ENCODE measurements at places on chromosomes 1 and 21. TPM values are rescaled to one million over a fixed set of nuclear protein-coding genes. Genes with fewer than 3 reads are reported as not detected.

Gene NIBAN1
- total RNA-seq: 19.0 TPM

Gene OR2T29
- not detected for total RNA-seq

Gene OLIG2
- total RNA-seq: not detected

Gene CSF3R
- total RNA-seq: 0.24 TPM

Gene IQCC
- total RNA-seq: 6.0 TPM

Gene GBP6
- 0.65 TPM for total RNA-seq

DNA sequence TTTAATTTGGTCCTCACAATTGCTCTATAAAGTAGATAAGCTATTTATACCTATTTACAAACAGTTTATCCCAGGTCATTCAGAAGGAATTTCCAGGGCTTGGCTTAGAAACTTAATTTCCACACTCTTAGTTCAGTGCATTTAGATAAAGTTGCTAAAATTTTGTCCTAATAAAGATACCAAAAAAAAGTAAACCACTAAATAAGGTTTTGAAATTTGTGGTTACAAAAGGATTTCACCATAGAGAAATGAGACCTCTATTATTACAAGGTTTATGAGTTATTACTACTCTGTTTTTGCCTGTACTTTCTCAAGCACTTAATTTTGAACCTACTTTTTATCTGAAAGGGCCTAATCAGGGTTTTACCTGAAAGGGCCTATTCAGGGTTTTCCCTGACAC lies 22.4 kb downstream of the PTPN22 start:
- no peaks in the 10 kb centered on the region for H3K27me3 ChIP-seq
- peaks cover 48% of the 10 kb centered on the region for H3K36me3 ChIP-seq
- no peak for DNase-seq
- H3K4me1 ChIP-seq: peaks cover 14% of the 10 kb centered on the region

DNA sequence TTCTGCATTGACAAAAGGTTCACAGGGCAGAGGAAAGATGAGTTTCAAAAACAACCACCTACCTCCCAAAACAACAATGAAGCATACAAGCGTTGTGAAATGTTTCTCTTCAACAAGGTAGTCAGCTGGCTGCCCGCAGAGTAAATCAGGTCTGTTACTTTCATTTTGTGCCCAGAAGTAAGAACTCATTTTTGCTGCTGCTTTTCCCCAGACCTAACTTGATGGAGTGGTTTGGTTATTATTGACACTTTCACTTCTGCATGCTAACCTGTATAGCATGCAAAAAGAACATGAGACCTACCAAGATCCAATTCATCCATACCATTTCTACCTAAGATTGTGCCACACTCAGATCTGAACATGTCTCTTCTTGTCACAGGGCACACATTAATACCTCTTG lies 1.3 kb downstream of the SLC9C2 start:
- no peak overlapping the region for H3K27ac ChIP-seq
- H3K4me1 ChIP-seq: peaks cover 6% of the 10 kb centered on the region
- no peaks in the 10 kb centered on the region for H3K36me3 ChIP-seq
- H3K4me3 ChIP-seq: no peak overlapping the region
- peaks cover 7% of the 10 kb centered on the region for H3K27me3 ChIP-seq

DNA sequence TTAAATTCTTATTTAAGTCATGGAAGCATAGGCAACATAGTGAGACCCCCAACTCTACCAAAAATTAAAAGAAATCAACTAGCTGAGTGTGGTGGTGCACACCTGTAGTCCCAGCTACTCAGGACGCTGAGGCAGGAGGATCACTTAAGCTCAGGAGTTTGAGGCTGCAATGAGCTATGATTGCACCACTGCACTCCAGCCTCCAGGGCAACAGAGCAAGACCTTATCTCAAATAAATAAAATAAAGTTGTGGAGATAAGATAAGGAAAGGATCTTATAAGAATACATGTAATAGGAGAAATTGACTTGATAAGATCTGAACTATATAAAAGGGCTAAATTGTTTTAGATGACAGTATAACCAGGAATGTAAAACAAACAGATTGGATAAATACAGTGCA lies 2.3 kb upstream of the BATF3 start:
- H3K4me3 ChIP-seq: no peak overlapping the region
- peaks cover 51% of the 10 kb centered on the region for H3K4me1 ChIP-seq
- no peak for DNase-seq
- H3K36me3 ChIP-seq: peaks cover 9% of the 10 kb centered on the region
- peaks cover 8% of the 10 kb centered on the region for H3K27me3 ChIP-seq

- H3K4me3 ChIP-seq: no peak overlapping the region
- H3K36me3 ChIP-seq: no peaks in the 10 kb centered on the region
- H3K27me3 ChIP-seq: peaks cover 44% of the 10 kb centered on the region
- DNase-seq: no peak
These were observed 19.3 kb upstream of the GRHL3 start for GRCh38 chr1:24299901-24300300.

DNA sequence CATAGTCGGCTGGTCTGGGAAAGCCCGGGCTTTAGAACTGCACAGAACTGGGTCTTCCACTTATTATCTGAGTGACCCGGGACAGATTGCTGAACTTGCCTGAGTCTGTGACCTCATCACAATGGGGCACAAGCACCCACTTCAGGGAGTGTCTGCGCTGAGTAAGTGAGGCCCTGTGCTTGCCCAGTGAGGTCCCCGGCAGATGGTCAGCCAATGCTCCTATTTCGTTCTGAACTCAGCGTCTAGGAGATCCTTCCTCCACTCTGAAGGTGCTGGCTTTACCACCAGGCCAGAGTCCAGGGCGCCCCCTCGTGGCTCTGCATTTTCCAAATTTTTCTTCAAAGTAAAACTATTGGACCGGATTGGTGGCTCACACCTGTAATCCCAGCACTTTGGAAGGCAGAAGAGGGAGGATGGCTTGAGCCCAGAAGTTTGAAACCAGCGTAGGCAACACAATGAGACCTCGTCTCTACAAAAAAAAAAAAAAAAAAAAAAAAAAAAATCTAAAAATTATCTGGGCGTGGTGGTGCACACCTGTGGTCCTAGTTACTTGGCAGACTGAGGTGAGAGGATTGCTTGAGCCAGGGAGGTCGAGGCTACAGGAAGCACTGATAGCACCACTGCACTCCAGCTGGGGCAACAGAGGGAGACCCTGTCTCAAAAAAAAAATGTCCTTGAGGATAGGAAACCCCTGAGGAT lies 61.7 kb downstream of the FCRL5 start:
- H3K4me3 ChIP-seq: no peak overlapping the region
- H3K36me3 ChIP-seq: no peaks in the 10 kb centered on the region
- no peaks in the 10 kb centered on the region for H3K4me1 ChIP-seq
- H3K27me3 ChIP-seq: peaks cover 7% of the 10 kb centered on the region
- DNase-seq: peak; percentile 31
- H3K27ac ChIP-seq: no peak overlapping the region

- H3K4me1 ChIP-seq: peaks cover 10% of the 10 kb centered on the region
- H3K27me3 ChIP-seq: no peaks in the 10 kb centered on the region
- peaks cover 4% of the 10 kb centered on the region for H3K36me3 ChIP-seq
- H3K4me3 ChIP-seq: no peak overlapping the region
These were observed 94.1 kb downstream of the PCBP3 start for GRCh38 chr21:45737485-45738166.

GRCh38 chr1:20992322-20993056 lies 184.2 kb downstream of the EIF4G3 start:
- peak overlapping the region; percentile 61 for H3K4me3 ChIP-seq
- peaks cover 52% of the 10 kb centered on the region for H3K4me1 ChIP-seq

- H3K4me1 ChIP-seq: no peaks in the 10 kb centered on the region
- H3K27me3 ChIP-seq: no peaks in the 10 kb centered on the region
- no peak overlapping the region for H3K27ac ChIP-seq
- H3K4me3 ChIP-seq: no peak overlapping the region
These were observed 89.1 kb upstream of the KCNK2 start for GRCh38 chr1:214993419-214993818.

- H3K27me3 ChIP-seq: no peaks in the 10 kb centered on the region
- peaks cover 12% of the 10 kb centered on the region for H3K4me1 ChIP-seq
- H3K36me3 ChIP-seq: peaks cover 8% of the 10 kb centered on the region
- no peak overlapping the region for H3K4me3 ChIP-seq
- no peak overlapping the region for H3K27ac ChIP-seq
- no peak for DNase-seq
These were observed 74.3 kb downstream of the MPZL1 start for GRCh38 chr1:167795810-167796740.

- H3K36me3 ChIP-seq: peaks cover 38% of the 10 kb centered on the region
- H3K27ac ChIP-seq: peak overlapping the region; percentile 91
- H3K4me3 ChIP-seq: peak overlapping the region; percentile 97
- no peak for DNase-seq
These were observed 1.4 kb downstream of the ARF1 start for GRCh38 chr1:228083871-228084278.

GRCh38 chr1:10484521-10484920 lies 9.8 kb downstream of the PEX14 start:
- H3K27ac ChIP-seq: no peak overlapping the region
- H3K4me3 ChIP-seq: no peak overlapping the region
- no peaks in the 10 kb centered on the region for H3K27me3 ChIP-seq
- no peak for DNase-seq
- H3K36me3 ChIP-seq: peaks cover 7% of the 10 kb centered on the region

- DNase-seq: no peak
- H3K4me1 ChIP-seq: peaks cover 42% of the 10 kb centered on the region
- no peak overlapping the region for H3K4me3 ChIP-seq
- no peak overlapping the region for H3K27ac ChIP-seq
- H3K27me3 ChIP-seq: no peaks in the 10 kb centered on the region
These were observed 141.2 kb downstream of the FGGY start for GRCh38 chr1:59438058-59438560.

GRCh38 chr21:31870472-31871193 lies 2.2 kb upstream of the HUNK start:
- peaks cover 6% of the 10 kb centered on the region for H3K4me1 ChIP-seq
- peaks cover 44% of the 10 kb centered on the region for H3K27me3 ChIP-seq
- H3K36me3 ChIP-seq: peaks cover 2% of the 10 kb centered on the region

- DNase-seq: no peak
- no peaks in the 10 kb centered on the region for H3K4me1 ChIP-seq
- H3K36me3 ChIP-seq: no peaks in the 10 kb centered on the region
- no peaks in the 10 kb centered on the region for H3K27me3 ChIP-seq
These were observed 51.6 kb downstream of the NEGR1 start for GRCh38 chr1:72230746-72231145.

Data from activated T-helper 1 cell treated with anti-CD3 and anti-CD28 coated beads, Interleukin-12 subunit alpha, Interleukin-12 subunit beta, Interleukin-2, Interleukin-4 antibody, amounts not matched to agents 30 ng/mL and 10 ng/mL and 1 ng/mL, durations not matched to agents 14 hours and 24 hours and 36 hours (primary cell).